Stimulated activated CD4-positive, alpha-beta T cell treated with anti-CD3 and anti-CD28 coated beads, Interleukin-1b, Interleukin-23, amount 100 ng/mL, for 1 hour (primary cell): ENCODE measurements at places on chromosomes 6 and 20.

- DNase-seq = no peak
These were observed 37.9 kb upstream of the PRL start for GRCh38 chr6:22334778-22335177.

DNA sequence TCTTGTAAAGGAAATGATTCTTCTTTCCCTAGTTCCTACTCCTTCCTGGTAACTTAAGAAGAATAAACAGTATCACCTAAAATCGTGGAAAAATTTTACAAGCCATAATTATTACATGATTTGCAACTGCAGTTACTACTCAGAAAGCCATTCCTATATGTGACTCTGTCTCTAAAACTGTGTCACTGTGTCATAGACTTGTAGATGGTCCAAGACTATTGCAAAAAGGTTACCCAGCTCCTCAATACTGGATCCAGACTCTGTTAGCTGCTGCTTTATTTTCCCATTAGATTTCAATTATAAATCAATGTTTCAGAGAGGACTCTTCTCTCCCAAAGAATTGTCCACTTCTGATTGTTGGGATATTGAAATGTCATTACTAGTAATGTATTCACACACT, 142.1 kb upstream of the STMND1 start:
- no peak for DNase-seq

- no peak for DNase-seq
These were observed 17.9 kb downstream of the NCR2 start for GRCh38 chr6:41353333-41353732.

DNA sequence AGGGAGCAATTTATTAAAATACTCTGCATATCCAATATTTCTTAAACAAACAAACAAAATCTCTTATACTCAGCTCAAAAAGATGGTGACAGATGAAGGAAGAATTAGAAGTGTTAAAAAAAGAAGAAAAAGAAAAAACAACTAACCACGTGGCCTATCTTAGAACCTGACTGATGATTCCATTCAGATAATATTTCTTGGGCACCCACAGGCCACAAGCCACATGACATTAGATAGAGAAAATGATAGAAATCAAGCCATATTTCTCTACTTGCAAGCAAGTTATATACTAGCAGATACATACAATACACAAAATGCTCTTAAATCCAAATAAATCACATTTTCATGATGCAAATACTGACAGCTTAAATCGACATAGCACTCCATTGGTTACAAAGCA, 14.5 kb upstream of the RAMACL start:
- no peak for DNase-seq

- DNase-seq = no peak
These were observed 146.9 kb upstream of the SGK1 start for GRCh38 chr6:134464690-134465411.

DNA sequence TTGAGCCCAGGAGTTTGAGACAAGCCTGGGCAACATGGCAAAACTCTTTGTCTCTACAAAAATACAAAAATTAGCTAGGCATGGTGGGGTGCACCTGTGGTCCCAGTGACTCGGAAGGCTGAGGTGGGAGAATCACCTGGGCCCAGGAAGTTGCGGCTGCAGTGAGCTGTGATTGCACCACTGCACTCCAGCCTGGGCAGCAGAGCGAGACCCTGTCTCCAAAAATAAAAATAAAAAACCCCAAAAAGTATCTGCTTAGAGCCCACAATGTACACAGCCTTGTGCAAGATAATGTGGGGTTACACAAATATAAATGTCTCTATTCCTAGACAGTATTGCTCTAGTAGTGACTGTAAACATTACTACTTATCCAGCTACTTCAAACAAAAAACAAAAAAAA, 5.9 kb downstream of the ESF1 start:
- DNase-seq = no peak

DNA sequence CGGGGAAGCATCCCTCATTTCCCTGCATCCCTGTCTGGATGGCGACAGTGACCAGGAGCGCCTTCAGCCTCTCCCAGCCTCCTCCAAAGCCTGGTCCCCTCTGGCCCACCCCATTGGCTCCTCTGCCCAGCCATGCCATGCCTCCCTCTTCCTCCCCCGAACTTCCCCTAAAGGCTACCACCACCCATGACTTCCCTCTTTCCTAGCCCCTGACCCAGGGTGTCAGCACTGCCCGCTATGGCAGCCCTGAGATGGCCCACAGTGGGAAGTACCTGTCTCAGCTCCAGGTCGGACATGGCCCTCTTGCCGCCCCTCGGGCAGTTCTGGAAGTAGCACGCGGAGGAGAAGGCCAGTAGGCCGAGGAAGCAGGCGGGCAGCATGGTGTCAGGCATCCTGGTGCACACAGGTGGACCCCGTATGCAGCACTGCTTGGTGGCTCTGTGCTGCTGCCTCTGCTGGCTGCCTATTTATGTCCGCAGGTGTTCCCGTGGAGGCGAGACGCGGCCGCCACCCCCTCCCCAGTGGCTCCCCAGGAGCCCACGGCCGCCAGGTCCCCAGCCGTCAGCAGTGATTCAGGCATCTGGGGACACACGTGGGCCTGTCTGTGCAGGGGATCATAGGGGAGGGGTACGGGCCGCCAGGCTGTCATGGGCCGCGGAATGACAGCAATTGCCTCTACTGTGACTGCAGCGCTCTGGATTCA, at the start of gene AVP:
Gene AVP, minus strand, starts transcription at position 442 of the 703 bp plus-strand sequence. Its CDS starts 50 bp downstream, at position 392.
- no peak for DNase-seq

DNA sequence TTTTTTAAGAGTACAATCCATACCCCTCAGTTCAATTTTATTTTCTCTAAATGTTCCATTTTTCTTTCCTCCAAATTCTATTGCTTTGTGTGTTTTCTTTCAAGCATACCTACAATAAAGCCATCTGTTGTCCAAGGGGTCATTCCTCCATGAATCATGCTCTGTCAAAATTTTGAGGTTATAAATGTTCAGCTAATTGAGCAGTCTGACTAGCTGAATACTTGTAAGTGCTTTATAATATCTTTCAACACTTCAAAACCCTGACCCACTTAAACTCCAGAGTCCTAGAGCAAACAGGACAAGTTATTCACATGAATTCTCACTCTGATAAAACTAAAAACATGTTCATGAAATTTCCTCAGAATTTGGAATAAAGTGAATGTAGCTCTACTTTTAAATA, 33.4 kb upstream of the EYA4 start:
- DNase-seq = no peak

GRCh38 chr6:41174610-41175009, 11.7 kb upstream of the TREM2 start:
- no peak for DNase-seq
